ENCODE measurements at places on chromosomes 6 and 20. TPM values are rescaled to one million over a fixed set of nuclear protein-coding genes. Genes with fewer than 3 reads are reported as not detected.

Gene SNAP91
- 1.2 TPM for total RNA-seq

Gene ARMH2
- not detected for total RNA-seq

Gene ZNF311
- 0.17 TPM for total RNA-seq

Gene CBLN4
- not detected for total RNA-seq

Gene ANKRD6
- total RNA-seq, result 18.9 TPM

Gene HCRTR2
- total RNA-seq, result not detected

Gene CLPSL2
- not detected for total RNA-seq

Gene CCN6
- total RNA-seq, result not detected

Gene TRIM15
- not detected for total RNA-seq

DNA sequence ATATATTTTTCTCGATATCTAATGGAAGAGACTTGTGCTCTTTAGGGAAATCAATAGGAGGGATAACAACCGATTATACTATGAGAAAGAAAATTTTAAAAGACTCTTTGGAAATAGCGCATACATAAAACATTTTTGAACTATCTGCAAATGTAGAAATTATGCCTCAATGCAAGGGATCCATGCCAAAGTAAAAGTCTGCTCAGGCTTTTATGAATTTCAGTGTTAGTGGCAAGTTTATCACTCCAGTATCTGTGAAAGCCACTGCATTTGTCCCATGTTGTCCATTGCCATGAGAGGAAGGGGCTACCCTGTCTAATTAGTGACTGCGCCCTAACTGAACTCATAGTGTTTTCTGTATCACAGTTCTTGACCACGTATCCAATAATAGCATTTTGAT, 81.4 kb downstream of the TSHZ2 start:
- DNase-seq, result no peak

DNA sequence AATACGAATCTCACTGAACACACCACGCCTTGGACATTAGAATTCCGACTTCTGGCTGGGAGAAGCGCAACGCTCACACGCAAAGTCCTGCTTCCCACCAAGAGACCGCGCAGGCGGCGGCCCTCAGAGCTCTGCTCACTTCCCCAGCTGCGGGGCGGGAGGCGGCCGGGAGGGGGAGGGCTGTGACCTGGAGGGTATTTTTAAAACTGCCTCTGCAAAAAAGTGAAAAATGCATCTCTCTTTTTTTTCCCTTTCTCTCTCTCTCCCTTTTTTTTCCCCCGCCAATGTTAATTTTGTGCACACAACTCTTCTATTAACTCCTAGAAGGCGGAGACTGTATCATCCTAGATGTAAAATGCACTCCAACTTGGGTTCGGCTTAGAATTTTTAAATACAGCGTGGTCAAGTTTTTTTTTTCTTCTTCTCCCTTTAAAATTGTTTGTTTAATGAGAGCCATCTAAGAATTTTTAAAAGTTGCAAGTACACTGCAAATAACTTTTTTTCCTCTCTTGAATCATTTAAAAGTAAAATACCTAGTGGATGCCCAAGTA, 66.4 kb downstream of the STX11 start:
- no peak for DNase-seq

GRCh38 chr6:4922488-4923037, 81.3 kb downstream of the RPP40 start:
- no peak for DNase-seq

GRCh38 chr6:27478141-27478705, 5.3 kb upstream of the ZNF184 start:
- DNase-seq, result no peak

DNA sequence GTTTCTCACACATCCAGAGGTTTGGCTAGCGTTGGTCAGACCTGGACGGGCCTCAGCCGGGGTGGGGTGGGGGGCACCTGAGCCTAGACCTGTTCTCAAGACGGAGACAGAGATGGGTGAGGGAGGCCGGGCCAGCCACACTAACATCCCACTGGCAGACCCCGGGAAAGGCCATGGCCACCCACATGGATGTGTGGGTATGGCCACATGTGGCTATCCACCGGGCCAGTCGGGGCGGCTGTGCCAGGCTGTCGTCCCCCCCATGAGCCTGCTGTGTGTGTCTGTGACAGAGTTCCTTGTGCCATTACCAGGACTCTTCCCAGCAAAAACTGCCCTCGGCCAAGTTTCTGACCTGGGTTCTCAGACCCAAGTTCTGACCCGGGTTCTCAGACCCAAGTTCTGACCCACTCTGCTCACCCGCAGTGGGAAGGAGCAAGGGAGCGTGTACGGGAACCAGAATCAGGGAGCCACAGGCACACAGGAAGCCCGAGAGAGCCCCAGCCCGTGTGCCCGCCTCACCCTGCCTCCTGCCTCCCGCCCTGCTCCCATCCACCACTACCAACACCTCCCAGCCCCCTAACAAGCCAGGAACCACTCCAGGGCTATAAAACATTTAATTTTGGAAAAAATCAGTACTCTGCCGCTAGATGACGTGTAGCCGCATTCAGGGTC, 255.5 kb downstream of the TAF4 start:
- no peak for DNase-seq

GRCh38 chr20:6081236-6081635, 27.4 kb upstream of the LRRN4 start:
- DNase-seq, result no peak

DNA sequence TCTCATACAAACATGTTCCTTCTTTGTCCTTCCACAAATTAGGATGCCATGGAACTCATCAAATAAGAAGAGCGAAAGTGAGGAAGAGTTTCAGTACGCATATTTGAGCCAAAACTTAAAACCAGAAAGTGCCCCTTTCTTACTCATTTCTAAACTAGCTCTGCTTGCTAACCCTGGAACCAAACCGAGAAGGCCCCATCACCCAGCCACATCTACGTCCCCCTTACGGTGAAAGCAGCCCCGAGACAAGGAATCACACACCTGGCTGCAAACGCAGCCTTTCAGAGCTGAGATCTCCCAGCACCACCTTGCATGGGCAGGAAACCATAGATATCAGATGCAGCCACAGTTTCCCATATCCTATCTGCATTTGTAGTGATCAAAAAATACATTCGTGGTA, 28.5 kb downstream of the TRERF1 start:
- DNase-seq, result no peak

GRCh38 chr6:33865478-33866077, 61.8 kb upstream of the MLN start:
- no peak for DNase-seq

DNA sequence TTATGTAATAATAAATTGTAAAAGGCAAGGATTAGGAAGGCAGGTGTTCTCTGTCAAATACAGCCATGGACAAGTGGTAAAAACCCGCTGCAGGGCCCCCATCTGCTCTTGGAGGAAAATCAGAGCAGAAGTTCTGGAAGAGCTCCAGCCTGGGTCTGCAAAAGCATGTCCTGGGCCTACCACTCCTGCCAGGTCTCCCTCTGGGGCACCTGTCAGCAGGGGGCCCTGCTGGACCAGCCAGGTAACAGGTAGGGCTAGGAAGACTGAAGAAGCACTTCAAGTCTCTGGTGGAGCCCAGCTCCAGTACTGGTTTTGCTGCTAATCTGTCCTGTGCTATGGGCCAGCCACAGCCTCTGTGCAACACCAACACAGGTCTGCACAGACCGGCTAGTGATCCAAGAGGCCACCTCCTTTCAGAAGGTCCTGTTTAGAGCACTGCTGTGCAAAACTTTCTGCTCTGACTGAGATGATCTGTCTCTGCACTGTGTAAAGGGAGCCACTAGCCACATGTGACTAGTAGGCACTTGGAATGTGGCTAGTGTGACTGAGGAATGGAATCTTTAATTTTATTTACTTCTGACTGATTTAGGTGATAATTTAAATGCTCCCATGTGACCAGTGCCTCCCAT, 30.2 kb downstream of the RRBP1 start:
- DNase-seq, result no peak

DNA sequence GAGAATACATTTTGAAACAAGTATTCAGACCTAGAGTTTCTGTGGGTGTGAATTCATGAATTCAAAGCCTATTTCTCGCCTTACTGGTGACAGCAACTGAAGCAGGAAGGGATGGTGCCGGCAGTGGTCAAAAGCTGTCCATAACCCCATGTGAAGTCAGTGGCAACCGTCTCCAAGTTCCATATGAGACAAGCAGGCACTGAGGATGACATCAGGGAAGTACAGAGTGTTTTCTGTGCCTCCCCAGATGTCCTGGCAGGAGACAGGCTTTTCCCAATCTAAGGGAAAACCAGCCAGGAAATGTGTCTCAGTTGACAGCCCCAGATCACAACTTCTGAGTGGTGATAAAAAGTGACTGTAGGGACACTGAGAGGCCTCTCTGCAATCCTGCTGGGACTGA, 66.6 kb downstream of the HIVEP2 start:
- DNase-seq, result no peak

DNA sequence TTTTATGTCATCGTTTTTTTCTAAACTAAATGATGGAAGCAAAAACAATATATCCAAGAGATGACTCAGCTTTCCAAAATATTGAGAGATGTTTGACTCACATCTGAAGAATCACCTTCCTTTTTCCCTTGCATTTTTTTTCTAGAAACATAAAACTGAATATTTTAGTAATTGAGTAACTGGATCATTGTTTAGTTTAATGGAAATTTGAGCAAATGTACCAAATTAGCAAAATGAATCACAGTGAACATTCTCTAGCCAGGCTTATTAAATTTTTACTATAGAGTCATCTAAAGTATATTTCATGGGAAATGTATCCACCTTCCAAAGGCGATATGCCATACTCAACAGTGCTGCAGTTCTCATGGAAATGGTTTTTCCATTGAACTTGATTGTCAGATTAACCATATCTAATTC, 145.5 kb downstream of the TENT5A start:
- DNase-seq, result no peak

GRCh38 chr6:26104457-26105108, 17.4 kb downstream of the HFE start:
- no peak for DNase-seq

DNA sequence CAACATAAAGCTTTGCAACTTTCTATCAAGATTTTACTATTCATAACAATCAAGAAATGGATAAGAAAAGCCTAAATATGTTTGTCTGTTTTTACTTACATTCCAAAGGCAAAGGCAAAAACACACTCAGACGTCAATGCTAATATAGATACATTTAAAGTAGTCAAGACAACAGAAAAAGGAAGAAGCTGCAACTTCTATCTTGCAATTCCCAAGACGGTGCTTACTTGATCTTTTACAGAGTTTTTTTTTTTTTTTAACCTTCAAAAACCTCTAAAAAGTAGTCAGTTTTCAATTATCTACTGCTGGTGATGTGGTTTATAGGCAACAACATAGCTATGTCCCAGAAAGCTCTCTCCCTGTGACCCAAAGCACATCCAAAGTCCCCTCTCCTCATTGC, 58.1 kb downstream of the EPB41L2 start:
- no peak for DNase-seq

- no peak for DNase-seq
Observed at GRCh38 chr6:23441808-23442461, 684.1 kb upstream of the NRSN1 start.

- no peak for DNase-seq
Observed at GRCh38 chr6:163170294-163170883, 244.1 kb upstream of the QKI start.

- no peak for DNase-seq
Observed at GRCh38 chr6:121171879-121172278, 162.4 kb downstream of the TBC1D32 start.
